Epithelial cell of esophagus (primary cell): ENCODE measurements at places on chromosomes 5 and 9.

DNA sequence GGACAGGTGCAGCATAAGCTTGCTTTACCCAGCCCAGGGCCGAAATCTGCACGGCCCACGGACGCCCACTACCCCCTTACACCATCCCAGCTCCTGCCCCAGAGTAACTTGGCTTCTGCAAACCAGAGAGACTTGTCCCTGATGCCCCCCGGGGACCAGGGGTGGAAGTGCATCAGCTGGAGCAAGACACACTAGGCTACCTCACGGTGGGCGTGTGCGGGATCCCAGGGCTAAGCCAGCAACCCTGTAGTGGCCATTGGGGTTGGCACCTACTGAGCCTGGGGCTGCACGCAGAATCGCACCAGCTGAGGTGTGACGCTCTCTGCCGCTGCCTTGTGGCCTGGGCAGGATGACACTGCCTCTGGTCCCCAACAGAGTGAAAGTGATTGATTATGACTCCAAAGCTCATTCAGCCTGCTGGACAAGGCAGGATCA is 6.1 kb upstream of the ZNF79 start:
- no peak for DNase-seq

DNA sequence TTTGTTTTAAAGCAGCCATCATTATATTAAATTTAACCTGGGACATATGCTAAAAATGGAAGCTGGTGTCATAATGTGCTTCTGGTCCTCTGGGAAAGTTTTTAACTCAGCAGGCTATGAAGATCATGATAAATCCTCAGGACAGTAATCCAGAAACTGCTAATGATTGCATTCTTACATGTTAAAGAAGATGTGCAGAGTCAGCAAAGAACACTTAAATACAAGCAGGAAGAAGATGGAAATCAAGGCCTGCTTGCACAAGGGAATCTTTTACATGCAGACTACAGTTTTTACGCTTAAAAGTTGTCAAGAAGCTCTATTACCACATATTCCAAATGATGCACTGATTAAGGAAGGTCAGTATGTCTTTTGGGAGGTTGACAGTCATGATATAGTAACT is 246.0 kb upstream of the PTPRD start:
- DNase-seq = no peak

DNA sequence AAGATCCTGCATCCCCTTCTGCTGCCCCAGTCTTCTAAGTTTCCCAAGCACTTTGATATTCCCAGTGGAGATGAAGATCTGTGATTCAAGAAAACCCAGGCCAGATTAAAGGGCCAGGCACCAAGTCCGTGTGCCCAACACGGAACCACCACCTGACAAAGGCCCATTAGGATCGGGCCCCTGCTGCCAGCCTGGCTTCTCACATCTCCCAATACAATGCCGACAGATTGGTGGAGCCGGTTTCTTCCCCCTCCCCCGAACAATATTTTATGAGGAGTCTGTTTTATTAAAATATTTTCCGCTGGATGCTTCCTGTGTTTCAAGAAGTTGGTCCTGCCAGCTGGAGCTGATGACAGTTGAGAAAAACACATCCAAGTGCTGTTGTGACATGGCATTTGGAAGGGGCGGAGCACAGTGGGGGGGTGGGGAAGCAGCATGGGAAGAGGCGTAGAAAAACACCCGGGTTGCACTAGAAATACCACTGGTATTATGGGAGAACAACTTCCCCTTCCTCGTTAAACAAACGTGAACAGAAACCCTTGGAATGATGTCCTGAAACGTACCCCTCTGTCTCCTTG is 45.0 kb downstream of the CRB2 start:
- DNase-seq = no peak

DNA sequence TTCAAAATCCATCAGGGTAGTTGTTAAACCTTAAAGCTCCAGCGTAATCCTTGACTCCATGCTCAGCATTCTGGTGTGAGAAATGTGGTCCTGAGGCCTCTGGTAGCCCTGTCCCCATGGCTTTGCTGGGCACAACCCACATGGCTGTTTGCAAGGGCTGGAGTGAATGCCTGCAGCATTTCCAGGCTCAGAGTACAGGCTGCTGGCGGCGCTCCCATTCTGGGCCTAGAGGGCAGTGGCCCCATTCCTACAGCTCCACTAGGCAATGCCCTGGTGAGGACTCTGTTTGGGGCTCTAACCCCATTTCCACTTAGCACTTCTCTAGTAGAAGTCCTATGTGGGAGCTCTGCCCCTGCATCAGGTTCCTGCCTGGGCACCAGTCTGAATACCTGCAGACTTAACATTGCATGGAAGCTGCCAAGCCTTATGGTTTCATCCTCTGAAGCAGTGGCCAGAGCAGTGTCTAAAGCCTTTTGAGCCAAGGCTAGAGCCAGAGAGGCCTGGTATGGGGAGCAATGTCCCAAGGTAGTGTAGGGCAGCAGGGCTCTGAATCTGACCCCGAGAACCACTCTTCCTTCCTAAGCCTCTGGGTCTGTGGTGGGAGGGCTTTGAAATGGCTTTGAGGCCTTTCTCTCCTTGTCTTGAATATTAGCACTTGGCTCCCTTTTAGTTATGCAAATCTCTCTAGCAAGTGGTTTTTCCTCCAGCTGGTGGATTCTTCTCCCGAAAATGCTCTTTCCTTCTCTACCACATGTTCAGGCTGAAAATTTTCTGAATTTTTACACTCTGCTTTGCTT is 5.8 kb upstream of the ALDH1A1 start:
- DNase-seq = no peak

DNA sequence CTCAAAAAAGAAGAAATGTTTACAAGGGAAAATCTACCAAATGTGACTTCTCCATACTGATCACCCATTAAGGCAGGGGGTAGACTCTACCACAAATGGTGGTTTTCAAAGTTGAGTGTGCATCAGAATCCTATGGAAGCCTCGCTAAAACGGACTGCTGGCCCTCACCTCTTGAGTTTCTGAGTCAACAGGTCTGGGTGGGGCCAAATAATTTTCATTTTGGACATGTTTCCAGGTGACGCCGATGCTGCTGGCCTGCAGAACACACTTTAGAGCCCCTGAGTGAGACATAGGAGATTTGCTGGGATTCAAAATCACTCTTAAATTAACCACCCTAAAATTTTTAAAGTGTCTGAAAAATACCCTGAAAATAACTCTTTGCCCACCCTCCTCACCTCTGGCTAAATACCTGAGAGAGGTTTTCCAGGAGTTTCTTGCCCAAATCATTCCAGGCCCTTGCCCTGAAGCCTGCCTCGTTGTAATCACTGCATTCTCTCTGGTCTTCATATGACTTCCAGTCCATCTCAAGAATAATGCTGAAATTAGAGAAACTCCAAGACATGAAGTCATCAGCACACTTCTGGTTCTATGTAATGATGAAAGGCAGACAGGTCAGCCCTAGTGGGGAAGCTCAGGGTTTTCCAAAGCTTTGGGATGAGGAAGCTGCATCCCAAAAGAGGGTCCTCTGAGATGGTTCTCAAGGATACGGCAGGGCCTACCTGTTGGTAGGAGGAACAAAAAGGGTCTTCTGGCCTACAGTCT is 18.2 kb downstream of the C9orf152 start:
- no peak for DNase-seq

DNA sequence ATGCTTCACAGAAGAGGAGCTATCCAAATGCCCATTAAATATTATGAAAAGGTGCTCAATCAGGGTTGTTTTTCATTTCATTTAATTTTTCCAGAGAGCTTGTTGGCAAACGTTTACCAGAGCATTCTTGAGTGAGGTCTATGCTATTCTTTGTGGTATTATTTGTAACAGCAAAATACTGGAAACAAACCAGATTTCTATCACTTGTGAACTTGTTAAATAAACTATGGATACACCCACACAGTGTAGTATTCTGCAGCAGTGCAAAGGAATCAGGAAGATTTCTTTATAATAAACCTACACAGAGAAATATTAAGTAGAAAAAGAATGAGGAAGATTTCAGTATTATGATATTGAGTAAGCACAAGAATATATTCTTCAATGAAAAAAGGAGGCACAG is 15.0 kb upstream of the SLC1A1 start:
- no peak for DNase-seq

DNA sequence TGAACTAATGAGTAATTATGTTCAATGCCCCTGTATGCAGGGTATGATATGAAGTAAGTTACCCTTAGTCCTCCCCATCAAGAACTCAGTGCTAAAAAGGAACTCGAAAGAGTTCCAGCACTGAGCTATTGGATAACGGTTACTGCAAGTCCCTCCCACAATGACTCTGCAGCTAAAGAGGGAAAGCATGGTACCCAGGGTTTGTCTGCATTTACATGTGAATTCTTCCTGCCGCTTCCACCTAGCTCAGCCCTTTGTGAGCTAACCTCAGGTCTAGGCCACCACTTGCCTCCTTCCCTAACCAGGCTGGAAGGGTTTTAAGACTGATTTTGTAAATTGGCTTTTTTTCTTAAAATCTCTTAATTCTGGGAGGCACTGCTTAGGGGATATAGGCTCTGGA is 376.8 kb downstream of the EBF1 start:
- DNase-seq = no peak

GRCh38 chr5:127513408-127513970 is 4.0 kb upstream of the PRRC1 start:
- no peak for DNase-seq

DNA sequence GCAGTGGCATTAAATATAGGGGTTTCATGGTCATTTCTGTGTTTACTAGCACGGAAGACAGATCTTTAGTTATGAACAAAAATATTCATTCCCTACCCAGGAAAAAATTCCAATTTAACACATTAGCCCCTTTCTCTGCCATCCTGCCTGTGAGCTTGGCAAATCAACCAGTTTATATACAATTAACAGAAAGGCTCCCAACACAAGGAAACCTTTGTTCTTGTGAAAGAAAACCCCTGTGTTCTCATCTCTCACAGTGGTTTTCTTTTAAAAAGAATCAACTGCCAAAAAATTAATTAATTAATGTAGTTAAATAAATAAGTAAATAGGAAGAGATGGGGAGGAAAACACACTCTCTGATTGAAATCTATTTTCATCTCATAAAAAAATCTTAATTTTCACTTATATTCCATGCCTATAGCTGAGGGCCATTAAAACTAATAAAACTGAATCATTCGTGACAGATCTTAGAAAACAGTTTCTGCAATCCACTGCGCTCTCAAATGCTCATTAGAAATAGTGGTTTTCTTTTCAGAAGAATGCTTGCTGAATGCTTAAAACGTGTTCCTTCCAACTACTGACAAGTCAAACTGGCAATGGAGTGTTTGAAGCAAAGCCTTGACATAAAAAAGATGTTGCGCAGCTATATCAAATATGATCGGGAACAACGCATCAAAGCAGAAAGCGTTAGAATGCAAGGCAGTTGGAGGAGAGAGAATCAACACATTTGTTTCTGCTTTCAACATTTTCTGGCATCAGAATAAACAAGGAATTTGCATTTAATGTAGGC is 387.7 kb downstream of the TLR4 start:
- DNase-seq = no peak

DNA sequence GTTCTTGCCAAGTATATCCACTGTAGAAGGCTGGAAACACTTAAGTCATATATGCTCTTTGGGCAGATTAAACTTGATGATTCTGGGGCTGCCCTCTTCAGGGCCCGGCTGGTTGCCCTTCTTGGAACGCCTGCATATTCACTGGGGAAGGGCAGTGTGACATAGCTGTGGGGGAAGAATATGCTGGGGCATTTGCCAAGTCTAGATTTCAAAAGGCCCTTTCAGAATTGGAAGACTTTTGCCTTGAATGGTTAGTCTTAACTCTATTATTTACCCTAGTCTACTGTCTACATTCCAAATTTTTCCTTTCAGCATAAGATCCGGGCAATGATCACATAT is 161.2 kb upstream of the PITX1 start:
- no peak for DNase-seq

DNA sequence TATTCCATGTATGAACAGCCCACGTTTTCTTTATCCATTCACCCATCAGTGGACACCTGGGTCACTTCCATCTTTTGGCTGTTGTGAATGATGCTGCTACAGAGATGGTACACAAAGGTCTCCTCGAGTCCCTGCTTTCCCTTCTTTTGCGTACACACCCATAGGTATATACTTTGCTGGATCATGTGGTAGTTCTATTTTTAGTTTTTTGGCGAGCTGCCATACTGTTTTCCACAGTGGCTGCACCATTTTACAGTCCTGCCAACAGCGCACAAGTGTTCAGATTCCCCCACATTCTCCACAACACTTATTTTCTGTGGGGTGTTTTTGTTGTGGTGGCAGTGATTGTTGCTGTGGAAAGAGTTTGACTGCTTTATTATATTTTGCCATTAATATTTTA is 16.2 kb downstream of the RAPGEF1 start:
- DNase-seq = no peak

- DNase-seq = no peak
Observed at GRCh38 chr9:91425271-91425670, 1.6 kb upstream of the NFIL3 start.

DNA sequence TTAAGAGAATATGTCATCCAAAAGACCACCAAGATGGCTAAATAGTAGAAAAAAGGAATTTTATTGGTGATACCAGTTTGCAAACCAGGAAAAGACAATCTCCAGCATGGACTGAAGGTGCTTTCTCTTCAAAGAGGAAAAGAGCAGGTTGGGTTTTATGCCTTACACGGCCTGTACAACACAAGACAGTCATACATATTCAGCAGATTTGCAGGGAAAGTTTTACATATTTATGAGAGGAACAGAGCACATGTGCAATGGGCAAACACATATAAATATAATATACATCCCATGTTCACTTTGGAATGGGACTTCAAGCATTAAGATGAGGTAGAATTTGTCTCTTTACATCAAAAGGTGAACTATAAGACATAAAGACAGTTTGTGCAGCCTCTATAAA is 70.3 kb upstream of the PPP2CA start:
- DNase-seq = no peak

DNA sequence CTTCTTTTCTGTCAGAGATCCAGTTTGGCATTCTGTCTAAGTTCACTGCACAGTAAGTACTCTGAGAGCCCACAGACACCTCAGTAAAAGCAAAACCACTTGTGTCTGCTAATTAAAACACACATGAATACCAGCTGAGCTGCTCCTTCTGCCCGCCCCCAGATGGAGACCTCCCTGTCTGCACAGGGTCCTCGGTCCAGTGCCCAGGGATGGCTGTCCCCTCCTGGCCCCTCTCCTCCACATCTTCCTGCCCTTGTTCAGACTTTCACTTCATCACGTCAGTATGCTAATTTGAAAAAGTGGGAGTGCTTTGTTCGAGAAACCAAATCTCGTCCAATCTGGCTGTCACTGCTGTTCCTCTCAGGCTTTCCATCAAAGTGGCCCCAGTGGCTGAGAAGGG is 43.5 kb downstream of the LIX1 start:
- no peak for DNase-seq

- DNase-seq = no peak
Observed at GRCh38 chr5:165370233-165370632, 1864.8 kb downstream of the MAT2B start.

DNA sequence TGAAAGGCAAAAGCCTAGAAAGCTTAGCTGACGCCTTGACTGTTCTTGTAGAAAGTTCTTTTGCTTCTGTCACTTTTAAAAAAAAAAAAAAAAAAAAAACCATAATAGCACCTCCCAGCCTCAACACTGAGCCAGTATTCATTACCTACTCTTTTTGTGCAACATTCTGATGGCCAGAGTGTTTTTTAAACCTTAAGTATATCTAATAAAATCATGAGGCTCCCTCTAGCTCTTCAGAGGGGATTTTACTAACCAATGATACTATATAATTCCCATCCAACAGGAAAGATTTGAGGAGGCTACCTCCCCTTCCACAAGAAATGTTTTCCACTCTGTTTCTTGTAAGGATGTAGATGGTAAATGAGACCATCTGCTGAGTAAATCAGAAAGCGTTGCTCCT is 3.9 kb downstream of the BNC2 start:
- no peak for DNase-seq
